Activated CD4-positive, CD25-positive, alpha-beta regulatory T cell treated with anti-CD3 and anti-CD28 coated beads, Interleukin-2, amount 50 U/mL, for 16 hours (primary cell): ENCODE measurements at places on chromosomes 1 and 21.

DNA sequence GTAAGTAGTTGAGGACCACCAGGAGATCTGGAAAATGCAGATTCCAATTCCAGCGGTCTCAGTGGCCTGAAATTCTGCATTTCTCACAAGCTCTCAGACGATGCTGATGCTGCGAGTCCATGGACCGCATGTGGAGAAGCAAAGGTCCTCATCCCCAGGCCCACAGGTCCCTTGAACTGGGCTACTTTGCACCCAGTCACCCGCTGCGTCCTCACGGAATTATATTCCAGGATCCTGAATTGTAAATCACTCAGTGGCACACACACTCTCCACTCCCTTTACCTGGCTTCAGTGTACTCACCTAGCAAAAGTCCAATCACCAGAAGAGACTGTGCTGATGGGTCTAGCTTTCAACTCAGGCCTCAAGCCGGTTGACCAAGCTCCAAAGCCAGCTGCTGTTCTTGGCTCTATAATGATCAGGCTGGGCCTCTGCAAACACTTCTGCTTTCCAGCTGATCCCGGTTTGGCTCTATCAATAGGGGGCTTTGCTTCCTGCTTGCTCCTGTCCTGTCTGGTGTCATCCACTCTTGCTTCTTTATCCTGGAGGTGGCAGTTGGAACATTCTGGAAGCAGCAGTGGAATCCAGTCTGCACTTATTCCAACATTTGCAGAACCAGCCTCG, 904 bp upstream of the RPL22 start:
- DNase-seq: no peak

- DNase-seq: no peak
Measured at GRCh38 chr21:33543505-33544129, 779 bp downstream of the SON start.

GRCh38 chr1:2575801-2576663, 10.5 kb upstream of the PRXL2B start:
- DNase-seq: no peak

GRCh38 chr1:177798614-177799013, 171.2 kb downstream of the SEC16B start:
- DNase-seq: no peak

GRCh38 chr1:81756872-81757271, 43.9 kb upstream of the ADGRL2 start:
- no peak for DNase-seq

DNA sequence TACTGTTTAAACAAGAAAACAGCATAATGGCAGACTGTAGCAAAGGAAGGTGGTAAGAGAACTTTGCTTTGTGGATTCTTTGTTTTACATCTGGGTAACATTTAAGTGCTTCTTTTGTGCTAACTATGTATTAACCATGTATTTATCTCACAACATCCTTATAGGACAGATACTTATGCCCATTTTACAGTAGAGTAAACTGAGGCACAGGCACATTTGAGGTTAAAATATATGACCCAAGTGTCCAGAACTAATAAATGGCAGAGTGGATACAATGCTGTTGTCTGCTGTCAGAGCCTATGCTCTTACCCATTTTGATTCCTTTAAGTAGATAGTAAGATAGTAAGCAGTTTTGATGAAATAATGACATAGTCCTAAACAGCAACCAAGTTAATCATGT, 7.3 kb downstream of the CAPZA1 start:
- no peak for DNase-seq
